ENCODE measurements at places on chromosomes 4 and X.

- DNase-seq = no peak
Measured at GRCh38 chrX:24396236-24396930, 35.9 kb downstream of the SUPT20HL1 start.

DNA sequence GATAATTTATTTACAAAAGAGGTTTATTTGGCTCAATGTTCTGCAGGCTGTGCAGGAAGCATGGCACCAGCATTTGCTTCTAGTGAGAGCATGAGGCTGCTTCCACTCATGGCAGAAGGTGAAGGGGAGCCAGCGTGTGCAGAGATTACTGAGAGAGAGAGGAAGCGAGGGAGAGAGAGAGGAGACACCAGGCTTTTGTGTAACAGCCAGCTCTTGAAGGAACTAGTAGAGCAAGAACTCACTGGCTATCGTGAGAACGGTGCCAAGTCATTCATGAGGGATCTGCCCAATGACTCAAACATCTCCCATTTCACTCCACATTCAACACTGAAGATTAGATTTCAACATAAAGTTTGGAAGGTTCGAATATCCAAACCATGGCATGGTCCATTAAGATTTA lies 12.7 kb downstream of the GUCY1A1 start:
- DNase-seq = no peak

GRCh38 chr4:53450773-53451172 lies 73.3 kb downstream of the FIP1L1 start:
- DNase-seq = no peak

GRCh38 chr4:188162698-188163097 lies 23.5 kb downstream of the TRIML1 start:
- DNase-seq = no peak

GRCh38 chr4:37891260-37892159 lies 626 bp downstream of the TBC1D1 start:
- DNase-seq = no peak
